ENCODE measurements at places on chromosomes 12 and 14.

DNA sequence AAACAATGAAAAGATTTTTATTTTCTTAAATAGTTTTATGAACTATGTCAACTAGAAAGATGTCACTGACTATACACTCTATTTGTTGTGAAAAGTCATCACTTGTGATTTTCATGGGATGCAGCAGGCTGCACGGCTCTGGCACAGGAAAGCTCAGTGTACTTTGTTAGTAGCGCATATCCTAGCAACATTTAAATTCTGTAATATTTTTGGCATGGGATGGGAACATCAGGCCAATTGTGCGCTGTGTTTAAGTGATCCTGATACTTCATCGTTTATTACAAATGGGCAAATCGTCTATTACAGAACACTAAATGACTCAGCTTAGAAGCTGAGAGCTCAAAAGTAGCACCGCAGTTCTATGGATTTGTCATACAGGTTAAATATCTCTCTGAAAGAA is 60.7 kb upstream of the SAV1 start:
- no peak for DNase-seq

DNA sequence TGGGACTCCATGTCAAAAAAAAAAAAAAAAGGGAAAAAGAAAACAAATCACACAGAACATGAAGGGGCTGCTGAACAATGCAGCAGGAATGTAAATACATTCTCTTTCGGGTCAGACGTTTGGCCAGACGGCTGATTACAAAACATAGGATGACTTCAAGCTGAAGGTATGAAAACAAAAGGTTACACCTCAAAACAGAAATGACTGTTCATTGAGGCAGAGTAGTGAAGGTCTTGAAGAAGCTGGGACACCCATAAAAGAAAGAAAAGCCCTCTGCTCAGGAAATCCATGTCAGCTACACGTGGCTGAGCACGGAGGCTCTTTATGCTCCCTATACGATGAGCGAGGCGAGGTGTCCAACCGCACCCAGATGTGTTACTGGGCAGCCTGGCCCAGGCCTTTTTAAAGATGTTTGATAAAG is 37.7 kb downstream of the FGD4 start:
- DNase-seq, result peak; percentile 37

- DNase-seq, result no peak
Observed at GRCh38 chr12:59858508-59859170, 262.8 kb downstream of the SLC16A7 start.

- no peak for DNase-seq
Observed at GRCh38 chr14:74140374-74140850, 55.7 kb downstream of the LIN52 start.

- no peak for DNase-seq
Observed at GRCh38 chr12:56565510-56566101, 44.0 kb downstream of the RBMS2 start.

DNA sequence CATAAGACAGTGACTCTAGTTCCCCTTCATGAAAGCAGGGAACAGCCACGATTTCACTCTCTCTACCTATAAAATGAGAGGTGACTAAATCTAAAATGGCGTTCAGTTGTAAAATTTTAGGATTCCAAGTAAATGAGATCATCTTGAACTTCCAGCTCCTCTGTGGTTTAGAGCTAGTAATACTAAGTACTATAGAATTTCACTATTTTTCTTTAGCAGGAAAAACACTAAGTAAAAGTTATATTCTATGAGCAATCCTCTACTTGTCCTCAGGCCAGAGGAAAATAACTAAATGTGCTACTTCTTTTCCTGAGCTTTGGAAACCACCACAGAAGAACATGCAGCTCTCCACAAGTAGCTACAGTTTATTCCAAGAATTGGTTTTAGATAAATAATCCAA is 55.6 kb downstream of the NIN start:
- no peak for DNase-seq

Data from Calu3 (cell line).